ENCODE measurements at places on chromosomes 7 and 10.
A peak's percentile ranks its signal among the peaks of the same experiment; 100 is the strongest.

DNA sequence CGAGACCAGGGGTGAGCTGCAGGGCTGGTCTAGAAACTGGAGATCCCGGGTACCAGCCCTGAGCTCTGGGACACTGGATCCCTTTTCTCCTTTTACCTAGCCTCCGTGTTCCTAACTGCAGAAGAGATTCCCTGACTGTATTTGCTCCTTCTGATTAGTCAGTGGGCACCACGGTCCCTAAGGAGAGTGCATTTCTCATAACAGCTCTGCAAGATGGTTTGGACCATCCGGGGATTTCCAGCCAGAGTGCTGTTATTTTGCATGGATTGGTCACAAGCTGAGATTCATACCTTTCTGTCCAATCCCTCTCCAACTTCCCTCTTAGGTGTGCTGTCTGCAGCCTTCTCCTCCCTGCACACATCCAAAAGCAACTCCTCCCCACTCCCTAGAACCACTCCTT lies 122.6 kb downstream of the MYL10 start:
- DNase-seq: no peak

DNA sequence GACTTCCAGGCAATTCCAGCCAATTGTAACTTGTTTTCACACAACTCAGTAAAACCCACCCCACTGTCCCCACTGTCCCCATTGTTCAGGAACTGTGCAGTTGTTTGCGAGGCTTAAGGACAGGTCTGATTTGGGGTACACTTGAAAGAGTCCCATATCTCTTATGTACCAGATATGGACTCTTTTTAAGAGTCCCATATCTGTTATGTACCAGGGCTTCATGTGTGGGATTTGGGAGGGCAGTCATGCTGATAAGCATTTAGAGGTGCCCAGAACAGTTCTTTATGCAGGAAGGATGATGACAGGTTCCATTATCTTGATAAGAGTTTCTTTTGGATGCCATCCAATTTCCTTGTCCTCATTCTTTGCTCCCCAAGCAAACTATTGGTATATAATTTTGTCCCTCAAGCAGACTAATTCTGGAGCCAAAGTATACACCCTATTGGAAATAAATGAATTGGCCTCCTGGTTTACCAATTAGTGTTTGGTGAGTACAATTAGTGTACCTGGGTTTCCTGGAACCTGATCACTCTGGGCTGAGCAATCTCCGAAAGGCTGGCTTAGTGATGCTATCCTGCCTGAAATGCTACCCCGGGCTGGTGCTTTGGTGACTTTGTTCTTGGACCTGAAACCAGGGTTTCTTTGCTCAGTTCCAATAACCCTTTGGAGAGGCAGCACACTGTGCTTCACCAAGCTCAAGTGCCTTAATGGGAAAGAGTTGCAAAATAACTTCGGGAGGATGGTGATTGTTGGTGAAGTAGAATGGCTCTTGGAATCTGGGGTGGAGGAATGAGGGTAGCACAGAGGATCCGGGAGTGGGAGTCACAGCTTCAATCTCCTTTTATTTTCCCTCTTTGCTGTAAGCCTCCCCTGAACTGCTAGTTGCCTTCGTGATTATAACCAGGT lies 6.2 kb upstream of the DMBT1 start:
- DNase-seq: no peak

DNA sequence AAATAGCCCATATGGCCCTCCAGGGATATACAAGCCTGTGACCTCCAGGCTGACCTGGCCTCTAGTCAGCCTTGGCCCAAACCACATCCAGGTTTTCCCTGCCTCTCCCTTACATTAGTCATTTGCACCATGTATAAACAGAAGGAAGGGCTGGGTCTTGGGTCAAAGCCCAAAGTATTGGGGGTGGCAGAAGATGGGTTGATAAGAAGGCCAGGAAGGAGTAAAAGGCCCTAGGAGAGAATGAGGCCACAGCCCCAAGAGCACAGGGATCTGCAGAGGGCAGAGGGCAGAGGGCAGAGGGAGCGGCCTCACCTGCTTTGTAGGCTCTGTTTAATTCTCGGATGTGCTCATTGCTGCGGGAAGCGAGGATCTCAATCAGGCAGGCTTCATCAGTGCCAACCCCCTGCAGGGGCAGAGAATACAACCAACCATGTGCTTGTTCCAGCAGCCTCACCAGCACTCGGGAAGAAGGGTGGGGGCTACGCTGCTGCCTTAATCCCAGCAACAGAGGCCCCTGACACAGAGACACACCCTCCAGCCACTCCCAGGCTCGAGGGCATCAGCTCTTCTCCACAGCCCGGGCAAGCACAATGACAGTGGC lies 31.3 kb downstream of the PLAC9 start:
- DNase-seq: no peak

- DNase-seq: peak; percentile 4
These were observed 282.9 kb downstream of the GRID1 start for GRCh38 chr10:86083664-86084175.

DNA sequence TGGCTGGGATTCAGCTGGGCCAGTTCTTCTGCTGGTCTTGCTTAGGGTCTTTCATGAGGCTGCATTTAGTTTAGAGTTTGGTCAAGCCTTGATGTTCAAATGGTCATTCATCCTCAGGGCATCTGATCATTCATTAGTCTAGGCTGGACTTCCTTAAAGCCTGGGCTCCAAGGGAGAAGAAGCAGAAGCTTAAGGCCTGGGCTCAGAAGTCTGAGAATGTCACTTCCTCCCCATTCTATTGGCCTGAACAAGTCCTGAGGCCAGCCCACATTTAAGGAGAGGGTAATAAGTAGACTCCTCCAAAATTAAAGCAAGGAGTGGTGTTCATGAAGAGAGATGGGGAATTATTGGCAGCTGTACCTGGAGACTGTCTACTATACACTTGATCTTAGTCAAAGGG lies 193.2 kb upstream of the HABP2 start:
- DNase-seq: no peak

Data from stimulated activated CD4-positive, alpha-beta T cell treated with anti-CD3 and anti-CD28 coated beads, Interleukin-2, amount 100 ng/mL, for 24 hours (primary cell).